Activated T-helper 1 cell treated with Interleukin-2 at 50 U/mL for 16 hours (primary cell): ENCODE measurements at places on chromosomes 12 and 14.

DNA sequence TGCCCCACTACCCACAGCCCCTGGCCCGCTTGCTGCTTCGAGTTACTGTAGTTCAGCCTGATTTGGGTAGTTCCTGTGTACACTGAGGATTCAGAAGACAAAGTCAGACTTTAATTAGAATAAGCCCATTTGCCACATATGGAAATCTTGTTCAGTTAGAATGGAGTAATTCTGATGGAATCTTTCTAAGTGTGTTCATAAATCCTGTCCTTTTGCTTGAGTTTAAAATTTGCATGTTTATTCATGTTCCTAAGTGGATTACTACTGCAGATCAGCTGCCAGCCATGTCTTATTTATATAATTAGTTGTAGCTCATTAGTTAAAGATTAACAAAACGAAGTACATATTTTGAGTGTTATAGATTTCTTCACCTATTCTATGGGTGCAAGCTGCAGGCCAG lies 504.5 kb downstream of the PCNX1 start:
- DNase-seq = no peak

GRCh38 chr14:59299731-59300130 lies 111.3 kb downstream of the DAAM1 start:
- no peak for DNase-seq

GRCh38 chr12:66708704-66709456 lies 30.0 kb upstream of the GRIP1 start:
- no peak for DNase-seq

- DNase-seq = no peak
These were observed 764.3 kb downstream of the NOVA1 start for GRCh38 chr14:25833341-25834126.

DNA sequence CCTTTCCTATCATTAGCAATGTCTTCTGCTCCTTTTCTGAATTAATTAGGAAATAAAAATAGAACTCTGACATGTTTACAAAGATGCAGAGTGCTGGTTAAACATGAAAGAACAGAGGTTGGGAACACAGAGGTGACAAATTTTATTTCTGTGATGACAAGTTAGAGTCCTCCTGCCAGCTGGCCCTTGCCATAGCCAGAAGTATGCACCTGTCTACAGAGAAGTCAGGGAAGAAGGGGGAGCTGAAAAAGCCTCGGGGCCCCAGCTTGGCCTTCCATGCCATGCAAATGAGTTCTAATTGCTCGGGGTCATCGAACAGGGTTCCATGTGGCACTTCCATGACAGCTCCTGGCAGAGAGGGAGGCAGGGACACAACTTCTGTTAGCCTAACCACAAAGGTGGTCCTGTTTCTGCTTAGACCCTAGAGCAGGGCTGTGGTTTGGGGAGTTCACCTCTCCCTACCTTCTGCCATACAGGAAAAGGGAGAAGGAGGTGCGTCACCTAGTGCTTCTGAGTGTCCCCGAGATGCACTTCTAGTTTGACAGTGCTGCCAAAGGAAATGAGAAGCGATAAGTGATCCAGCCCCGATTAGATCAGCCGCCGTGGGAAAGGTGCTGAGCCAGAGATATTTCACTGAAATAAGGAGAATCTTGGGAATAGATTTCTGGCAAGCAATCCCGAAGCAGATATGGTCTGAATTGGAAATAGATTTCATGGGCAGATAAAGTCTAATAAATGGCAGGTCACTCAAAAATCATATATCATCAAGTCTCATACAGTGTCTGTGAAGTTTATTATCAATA lies 155.8 kb upstream of the FOXN3 start:
- no peak for DNase-seq

DNA sequence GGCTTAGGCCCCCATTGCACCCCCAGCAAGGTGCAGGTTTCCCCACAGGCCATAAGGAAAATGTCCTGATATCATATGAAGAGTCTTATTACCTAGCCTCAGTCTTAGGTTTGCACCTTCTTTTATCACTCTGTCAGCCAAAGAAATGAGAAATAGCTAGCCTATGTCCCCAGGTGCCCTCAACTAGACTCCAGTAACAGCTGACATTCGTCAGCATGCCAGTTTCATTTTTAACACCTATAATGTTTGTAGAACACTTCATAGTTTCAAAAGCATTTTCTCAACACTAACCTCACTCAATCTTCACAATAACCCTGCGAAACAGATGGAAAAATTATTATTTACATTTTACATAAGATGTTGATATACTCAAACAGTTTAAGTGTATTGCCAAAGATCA lies 24.0 kb upstream of the OR10P1 start:
- DNase-seq = no peak

DNA sequence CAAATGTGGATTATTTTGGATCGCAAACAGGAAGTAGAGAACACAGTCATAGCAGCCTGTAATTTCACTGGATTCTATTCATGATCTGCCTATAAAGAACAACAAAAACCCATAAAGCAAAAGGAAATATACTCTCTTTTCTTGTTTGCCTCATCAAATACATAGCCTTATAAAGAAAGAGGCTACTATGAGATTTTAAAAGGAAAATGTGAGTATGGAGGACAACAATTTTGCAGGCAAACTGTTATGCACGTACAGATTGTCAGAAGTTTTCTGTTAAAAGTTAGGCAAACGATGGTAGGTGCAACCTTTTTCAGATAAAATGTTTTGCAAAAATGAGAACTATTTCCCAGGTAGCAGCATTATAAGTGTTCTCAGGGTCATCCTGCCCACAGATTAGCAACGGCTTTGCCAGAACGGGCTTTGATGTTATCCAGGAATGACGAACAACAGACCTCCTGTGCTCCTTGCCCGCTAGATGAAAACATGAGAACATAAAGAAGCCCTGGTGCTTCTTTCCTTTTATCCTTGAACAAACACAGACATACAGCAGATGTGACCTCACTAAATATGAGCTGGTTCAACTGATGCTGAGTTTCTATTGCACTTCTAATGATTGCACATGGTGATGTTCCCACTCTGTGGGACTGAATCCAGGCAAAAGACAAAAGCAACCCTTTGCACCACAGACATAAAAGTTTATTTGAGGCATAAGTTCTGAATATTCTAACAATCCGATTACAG lies 88.1 kb downstream of the ITPR2 start:
- no peak for DNase-seq

DNA sequence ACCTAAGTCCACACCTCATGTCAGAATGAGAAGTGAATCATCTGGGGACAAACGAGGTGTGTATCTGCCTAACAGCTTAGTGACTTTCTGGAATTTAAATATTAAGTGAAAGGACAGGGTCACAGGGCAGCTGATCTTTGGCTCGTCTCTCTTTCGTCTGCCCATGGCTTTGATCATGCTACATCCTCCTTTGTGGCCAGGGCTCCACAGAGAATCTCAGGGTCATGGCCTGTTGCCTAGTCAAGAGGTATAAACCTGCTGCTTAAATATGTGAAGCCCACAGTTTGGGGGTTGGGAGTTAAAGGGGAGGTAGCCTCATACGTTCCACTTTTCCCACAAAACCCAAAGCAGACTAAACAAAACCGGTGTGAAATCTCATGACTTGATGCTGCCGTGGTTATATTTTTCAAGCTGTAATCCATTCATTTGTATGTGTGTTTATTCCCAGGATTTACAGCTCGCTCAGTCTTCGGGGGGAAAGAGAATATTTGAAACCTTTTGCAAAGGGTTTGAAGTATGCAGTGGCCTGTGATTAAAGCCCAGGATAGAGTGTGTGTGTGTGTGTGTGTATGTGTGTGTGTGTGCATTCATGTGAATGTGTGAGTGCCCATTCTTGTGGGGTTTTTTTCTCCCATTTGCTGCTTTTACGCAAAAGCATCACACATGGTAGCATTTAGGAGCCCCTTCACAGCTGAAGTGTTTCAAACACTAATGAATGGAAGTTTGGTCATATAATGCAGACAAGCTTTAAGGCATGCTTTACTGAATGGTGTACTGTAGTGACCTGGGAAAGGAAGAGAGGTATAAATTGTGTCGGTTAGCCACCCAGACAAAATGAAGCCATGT lies 137.1 kb downstream of the HMGA2 start:
- no peak for DNase-seq

DNA sequence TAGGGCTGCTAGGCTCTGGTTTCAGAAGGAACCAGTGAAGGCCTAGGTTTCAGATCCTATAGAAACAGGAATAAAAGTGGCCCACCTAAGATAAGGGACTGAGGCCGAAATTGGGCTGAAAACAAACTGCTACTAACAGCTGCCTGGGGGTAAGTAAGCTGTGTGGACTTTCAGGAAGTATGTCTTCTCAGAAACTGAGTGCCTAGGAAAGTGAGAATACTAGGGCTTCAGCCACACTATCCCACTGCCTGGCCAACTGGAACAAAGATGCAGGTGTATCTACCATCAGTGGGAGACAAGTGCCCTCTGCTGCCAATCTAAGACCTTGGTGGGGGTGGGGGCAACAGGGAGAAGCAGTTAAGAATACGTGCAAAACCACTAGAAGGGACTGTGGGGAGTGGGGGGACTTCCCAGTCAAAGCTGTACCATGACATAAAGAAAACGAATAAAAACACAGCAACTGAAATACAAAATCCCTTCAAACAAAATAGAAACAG lies 82.5 kb downstream of the MED13L start:
- no peak for DNase-seq

GRCh38 chr14:69493791-69494190 lies 9.3 kb downstream of the PLEKHD1 start:
- DNase-seq = no peak

DNA sequence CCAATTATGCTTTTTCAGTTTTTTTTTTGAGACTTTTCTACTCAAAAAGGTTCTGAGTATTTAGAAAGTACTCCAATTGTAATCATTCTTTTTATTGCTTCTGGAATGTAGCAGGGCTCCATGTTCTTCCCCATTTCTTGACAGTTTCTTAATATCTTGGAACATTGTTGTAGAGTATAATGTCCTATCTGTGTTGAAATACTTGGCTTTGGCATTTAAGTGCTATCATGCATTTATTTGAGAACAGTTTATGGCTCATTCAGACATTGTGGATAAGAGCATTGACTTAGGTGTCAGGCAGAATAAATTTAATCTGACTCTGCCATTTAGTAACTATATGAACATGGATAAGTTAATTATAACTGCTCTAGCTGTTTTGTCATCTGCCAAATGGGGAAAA lies 28.3 kb downstream of the ADIPOR2 start:
- no peak for DNase-seq

DNA sequence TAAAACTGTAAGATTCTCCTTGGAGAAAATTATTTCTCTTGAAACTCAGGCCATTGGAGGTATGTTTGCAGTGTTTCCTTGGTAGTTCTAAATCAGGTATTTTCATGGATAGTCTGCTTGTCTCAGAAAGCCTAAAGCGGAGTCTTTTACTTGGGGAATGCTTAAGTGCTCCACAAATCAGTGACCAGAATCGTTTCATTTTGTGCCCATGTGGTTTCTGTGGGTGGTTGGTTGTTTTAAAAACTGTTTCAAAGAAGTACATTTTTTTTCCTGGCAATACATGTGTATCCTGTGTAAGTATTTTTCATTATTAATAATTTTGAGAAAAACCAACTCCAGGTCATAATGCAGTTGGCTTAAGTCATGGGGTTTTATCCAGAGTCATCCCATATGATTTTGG lies 33.6 kb downstream of the CCDC91 start:
- DNase-seq = no peak

- no peak for DNase-seq
These were observed 45.0 kb downstream of the ANO6 start for GRCh38 chr12:45260854-45261253.

- DNase-seq = no peak
These were observed 2.6 kb downstream of the KRT84 start for GRCh38 chr12:52382854-52383253.

DNA sequence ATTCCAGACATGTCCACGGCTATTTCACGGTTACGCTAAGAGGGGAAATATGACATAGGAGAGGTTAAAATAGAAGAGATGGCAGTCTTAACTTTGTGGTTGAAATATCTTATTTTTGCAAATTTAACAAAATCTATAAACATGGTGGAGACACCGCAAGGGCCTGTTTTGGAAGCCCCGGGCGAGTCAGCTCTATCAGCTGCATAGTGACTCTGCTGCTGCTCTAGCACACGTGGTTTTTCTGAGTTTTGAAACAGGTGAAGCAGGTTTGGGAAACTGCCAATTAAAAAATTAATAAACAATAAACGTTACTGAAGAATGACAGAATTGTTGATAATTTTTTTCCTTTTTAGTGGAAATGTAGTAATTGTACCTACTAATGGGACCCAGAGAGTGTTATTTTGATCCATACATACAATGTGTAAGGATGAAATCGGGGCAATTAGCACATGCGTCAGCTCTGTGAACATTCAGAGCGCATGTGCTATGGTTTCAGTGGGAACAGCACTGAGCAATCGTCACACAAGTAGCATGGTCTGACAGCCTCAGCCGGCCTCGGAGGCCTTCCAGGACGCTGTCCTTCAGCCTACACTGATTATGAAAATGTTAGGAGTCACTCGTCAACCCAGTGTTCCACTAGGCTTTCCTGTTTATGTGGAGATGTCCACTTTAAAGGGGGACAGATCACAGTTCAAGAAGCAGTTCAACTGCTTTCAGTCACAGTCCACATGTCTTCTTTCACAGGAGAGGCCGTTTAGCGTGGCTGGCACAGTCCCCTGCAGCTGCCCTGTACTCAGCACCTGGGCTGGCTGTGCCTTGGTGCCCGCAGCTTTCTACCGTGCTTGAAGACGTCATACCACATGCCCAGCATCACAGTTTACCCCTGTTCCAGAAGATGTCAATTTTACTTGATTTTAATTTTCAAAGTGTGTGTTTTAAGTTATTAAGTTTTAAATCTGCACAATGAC lies 51.8 kb downstream of the MOK start:
- DNase-seq = no peak

DNA sequence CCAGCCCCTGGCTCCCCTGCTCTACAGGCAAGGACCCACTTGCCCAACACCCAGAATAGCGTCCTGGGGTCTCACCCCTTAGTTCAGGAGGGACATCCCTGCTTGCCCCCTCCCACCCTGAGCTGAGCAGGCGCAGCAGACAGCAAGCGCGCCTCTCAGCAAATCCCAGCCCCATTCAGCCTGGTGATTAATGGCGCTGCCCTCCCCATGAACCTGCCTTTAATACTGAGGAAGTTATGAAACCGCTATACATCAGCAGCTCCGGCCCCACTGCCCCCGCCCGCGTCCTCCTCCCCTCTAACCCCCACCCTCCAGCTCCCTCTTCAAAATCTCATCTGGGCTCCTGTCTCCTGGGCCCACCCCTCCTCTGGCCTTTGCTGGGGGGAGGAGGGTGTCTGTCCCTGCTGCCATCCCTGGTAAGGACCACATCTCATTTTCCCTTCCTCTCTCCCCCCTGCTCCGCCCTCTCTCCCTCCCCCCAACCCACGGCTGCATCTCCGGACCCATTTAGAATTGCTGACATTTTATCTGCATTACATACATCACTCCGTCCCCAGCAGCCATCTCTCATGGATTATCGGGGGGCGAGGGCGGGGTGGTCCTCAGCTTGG lies 7.1 kb upstream of the SMUG1 start:
- DNase-seq = no peak

DNA sequence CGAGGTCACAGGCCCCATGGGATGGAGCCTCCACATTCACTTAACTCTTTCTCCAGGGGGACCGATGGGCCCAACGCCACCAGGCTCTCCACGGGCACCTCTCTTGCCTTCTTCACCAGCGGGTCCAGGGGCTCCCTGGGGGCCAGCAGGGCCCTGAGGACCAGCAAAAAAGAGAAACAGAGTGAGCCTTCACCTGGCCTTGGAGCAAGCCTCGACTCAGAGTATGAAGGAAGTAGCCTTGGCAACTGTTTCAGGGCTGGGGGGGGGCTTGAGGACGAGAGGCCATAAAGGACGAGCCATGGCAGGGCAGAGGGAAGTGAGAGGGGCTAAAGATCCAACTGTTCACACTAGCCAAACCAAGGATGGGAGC lies 18.0 kb downstream of the COL2A1 start:
- no peak for DNase-seq

- DNase-seq = no peak
These were observed 11.9 kb downstream of the RNF10 start for GRCh38 chr12:120546050-120546386.

- DNase-seq = no peak
These were observed 18.2 kb downstream of the MSI1 start for GRCh38 chr12:120350576-120351350.
